Left kidney (tissue), 8 donors: ENCODE measurements at places on chromosomes 7 and 10. TPM values are rescaled to one million over a fixed set of nuclear protein-coding genes. Genes with fewer than 3 reads are reported as not detected.

DNA sequence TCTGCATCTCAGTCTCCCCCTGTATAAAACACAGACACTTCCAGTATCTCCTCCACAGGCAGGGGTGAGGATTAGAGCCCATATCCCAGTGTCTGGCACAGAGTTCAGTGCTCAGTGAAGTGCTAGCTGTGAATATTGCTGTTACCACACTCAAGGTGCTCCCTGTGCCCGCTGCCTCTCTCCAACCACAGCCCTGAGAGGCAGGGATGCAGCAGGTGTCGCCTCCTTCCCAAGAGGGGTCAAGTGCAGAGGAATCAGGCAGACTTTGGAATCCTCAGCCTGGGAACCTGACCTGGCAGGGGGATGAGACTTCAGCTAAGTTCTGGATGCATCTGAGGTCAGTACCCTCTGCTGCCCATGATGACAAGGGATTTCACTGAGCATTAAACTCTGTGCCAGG lies 163.1 kb downstream of the GFRA1 start:
- no peak for DNase-seq

GRCh38 chr7:90424720-90425119 lies 21.5 kb downstream of the CLDN12 start:
- no peak for DNase-seq

DNA sequence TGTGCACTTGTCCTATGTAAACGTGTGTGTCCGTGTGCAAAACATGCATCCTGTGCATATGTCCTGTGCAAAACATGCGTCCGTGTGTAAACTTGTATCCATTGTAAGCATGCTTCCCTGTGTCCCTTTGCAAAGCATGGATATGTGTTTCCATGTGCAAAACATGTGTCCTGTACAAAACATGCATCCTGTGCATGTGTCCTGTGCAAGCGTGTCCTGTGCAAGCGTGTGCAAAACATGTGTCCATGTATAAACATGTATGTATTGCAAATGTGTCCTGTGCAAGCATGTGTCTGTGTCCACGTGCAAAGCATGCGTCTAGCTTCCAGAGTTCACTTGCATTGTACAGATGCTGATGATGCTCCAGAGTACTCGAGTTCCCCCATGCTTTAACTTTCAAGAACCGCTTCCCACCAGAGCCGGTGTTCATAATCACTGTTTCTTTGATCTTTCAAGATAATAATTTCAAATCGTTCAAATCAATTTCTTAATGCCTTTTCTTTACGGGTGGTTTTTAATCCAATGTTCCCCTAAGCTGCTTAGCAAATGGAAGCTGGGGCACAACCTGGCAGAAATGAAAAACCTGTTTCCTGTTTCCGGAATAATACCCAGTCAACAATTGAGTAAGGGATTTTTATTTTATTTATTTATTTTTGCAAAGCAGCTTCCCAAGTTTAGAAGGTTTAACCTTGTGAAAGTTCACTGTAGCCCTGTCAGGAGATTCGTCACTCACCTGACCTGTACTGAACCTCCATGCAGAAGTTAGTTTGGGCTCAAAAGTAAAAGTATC lies 641 bp upstream of the ASB13 start:
- DNase-seq, result no peak

DNA sequence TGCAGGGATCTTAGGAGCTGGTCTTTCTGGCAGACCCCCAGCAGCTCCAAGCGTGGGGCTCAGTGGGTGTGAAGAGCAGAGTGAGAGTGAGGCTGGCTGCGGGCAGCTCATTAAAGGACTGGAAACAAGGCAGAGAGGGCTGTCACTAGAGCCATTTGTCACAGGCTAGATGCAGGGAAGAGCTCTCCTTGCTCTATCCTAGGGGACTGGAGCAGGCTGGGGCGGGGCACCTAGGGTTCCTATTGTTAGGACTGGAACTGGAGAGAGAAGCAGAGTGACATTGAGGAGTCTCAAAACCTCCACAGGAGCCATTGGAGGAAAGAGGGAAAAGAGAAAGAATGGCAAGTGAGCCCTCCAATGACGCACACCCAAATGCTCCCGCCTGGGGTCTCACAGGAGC lies 772 bp upstream of the DDC start:
- no peak for DNase-seq

- DNase-seq, result no peak
These were observed 76.8 kb upstream of the APBB1IP start for GRCh38 chr10:26361351-26361750.

DNA sequence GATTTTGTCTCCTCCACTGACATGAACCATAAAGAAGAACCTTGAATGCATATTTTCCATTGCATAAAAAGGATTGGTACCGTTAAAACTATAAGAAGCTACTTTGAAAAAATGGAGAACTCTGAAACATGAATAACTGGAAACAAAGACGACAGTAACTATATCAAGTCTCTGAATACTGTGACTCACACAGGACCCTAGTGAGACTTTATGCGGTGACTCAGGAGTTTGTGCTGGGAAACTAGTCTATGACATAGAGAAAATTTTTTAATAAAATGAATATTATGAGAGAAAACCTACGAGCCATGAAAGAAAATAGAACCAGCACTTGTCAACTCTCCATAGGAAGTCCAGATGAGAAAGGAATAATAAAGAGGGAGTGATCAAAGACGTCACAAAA lies 339.9 kb upstream of the ADARB2 start:
- no peak for DNase-seq

DNA sequence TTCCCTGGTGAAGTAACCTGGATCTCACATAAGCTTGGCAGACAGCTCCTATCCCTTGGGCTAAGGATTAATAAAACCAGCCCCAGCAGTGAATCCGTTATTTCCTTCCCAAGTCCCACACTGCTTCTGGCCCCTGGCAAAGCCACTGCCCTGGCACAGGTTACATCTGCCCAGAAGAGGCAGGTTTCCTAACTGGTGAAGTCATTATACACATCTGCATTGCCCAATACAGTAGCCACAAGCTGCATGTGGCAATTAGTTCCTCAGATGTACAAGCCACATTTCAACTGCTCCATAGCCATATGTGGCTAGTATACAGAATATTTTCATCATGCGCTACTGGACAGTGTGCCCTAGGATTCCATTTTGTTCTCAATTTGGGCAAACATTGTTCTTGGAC lies 273.0 kb downstream of the GRM8 start:
- no peak for DNase-seq

DNA sequence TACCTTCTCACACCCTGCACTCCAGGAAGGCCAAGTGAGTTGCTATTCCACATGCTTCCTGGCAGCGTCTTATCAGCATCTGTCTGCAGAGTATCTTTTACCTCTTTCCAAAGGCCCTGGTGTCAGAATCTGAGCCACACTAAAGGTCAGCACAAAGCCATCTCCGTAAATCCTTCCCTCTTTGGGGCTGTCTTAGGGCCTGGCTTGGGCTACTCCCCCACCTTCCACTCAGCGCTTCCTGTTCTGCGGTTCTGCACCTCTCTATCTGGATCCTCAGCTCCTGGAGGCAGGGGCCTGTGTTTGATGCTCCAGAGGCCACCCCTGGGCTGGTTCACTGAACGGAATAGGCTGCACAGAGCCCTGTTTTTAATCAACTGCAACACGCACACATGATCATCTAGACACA lies 334.8 kb upstream of the GALNT17 start:
- no peak for DNase-seq

DNA sequence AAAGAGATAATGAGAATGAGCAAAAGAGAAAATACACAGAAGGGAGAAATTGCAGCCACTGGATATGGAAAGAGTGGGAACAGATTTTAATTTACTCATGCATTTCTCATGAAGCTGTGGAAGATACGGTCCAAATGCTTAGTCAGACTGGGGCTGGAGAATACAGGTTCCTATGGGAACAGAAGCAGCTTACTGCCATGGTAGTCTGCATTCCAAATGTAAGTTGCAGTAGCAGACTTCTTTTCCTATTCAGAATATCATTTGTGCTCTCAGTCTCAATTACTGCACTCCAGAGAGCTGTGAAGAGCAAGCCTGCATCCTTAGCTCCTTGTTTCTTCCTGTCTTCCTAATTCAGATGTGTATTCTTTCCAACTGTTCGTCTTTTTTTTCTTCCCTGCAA lies 190.8 kb upstream of the TMEM196 start:
- no peak for DNase-seq

DNA sequence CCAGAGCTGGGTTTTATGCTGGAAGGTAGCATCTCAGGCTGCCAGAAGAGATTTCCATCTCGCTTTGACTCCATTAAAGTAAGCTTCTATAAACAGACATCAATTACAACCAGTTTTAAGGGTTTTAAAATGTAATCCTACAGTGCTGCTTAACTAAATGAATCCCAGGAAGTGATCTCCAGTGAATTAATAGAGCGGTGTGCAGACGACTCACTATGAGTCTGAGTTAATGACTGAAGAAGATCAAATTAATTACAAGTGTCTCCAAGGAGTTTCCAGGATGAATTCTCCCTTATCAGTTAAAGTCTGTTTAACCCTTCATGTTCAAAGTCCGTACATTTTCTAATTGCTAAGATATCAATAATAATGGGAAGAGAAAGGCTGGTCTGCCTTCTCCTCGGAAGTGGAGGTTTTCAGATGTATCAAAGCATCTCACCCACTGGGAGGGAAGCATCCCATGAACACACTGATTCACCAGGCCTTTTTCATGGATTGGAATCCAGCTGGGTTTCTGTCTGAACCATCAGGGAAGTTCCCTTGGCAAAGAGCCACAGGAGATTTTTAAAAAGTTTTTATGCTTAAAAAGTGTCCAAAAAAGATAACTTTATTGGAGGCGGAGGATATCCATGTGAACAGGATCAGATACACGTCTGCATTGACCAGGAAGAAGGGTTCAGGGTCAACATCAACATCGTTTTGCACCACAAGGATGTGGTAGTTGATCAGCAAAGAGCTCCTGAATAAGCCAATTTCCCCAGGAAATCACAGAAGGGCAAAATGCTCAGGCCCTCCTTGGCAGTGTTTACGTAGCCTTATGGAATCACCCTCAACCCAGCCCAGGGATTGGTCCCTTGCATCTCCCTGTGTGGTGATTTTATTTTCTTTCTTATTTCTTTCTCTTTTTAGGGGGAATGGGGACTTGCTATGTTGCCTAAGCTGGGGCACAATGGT lies 288.2 kb downstream of the POU6F2 start:
- no peak for DNase-seq

DNA sequence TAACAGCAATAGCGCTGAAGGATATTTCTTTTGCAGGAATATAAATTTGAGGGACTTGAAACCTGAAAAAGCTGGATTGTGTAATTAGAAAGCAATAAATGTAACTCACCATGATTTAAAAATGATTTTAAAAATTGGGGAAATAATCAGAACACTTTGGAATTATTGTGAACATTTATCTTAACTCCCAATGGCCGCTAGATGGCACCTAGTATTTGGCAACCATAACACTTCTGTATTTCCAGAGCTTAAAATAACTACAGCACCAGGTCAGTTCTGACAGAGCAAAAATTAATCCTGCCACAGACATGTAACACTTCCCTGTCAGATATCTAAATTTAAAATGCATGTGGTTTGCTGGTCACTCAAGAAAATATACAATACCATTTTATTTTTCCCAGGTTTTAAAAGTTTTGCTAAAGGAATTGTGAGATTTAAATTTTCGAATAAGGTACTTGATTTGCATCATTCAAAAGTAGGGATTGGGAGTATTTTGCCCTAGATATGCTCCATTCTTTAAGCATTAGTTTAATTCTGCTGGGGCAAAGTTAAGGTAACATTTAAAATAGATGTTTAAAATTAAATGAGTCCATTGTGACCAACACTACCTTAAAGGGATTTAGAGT lies 144.5 kb downstream of the PPP1R3A start:
- DNase-seq, result peak; percentile 18

Gene PAXIP1
- polyA plus RNA-seq, result 27.6 TPM

Gene CYP17A1
- polyA plus RNA-seq, result 0.42 TPM

Gene KCND2
- 2.9 TPM for polyA plus RNA-seq

Gene EIF5AL1
- 1.4 TPM for polyA plus RNA-seq

Gene HOXA2
- polyA plus RNA-seq, result 13.9 TPM

Gene ICA1
- polyA plus RNA-seq, result 38.2 TPM
